Fibroblast of skin of abdomen (primary cell): ENCODE measurements at places on chromosomes 6 and 20.
A peak's percentile ranks its signal among the peaks of the same experiment; 100 is the strongest.

DNA sequence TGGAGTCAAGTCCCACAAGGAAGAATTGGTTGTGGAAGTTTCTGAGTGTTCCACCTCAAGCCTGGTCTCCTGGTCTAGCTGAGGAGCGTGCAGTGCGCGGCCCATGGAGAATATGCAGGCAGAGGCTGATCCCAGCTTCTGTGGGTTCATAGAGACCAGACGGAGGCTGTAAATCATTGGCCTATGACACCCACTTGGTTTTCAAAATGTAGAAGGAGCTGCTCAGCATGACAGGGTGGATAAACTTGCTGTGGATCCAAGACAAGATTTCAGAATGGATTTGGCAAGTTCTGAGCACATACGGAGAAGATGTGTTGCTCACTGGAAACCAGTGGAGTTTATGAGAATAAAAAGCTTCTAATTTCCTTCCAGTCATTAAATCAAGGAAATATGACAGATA is 744 bp downstream of the KIF25 start:
- DNase-seq = peak; percentile 79

DNA sequence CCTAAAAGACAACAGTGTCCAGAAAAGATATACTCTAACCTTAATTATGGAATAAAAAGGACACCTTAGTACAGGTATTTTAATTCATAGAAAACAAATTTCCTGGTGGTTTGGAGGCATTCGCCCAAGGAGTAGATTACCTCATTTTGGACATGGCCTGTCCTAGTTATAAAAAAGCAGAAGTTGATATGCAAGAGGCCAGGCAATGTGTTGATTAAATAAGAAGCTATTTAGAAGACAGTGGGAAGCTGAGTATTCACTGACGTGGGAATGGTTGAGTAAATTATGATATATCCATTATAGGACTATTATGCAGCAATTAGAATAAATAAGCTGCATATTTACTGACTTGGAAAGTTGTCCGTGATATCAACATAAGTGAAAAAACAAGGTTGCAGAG is 314.9 kb downstream of the ALDH8A1 start:
- DNase-seq = no peak

DNA sequence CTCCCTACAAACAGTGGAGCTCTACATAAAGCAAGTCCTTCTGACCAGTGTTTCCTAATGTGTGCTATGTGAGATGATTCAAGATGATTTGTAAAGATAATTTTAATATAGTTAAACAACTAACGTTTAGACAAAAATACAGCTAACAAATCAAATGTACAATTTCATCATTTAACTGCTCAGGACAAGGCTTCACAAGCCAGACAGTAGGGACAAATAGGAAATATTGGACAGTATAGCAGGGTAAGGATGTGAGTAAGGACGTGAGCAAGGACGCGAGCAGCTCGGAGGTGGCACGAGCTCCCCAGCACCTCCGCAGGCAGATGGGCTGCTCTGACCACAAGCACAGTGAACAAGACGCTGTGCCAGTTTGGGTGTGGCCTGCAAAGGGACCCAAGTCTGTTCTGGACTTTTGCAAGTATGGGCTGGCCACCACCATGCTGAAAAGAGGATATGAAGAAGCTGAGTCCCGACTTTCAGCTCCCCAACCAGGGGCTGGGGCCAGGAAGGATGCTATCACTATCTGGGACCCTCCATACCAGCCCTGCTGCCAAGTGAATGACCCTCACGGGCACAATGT is 14.5 kb downstream of the DIDO1 start:
- DNase-seq = no peak

DNA sequence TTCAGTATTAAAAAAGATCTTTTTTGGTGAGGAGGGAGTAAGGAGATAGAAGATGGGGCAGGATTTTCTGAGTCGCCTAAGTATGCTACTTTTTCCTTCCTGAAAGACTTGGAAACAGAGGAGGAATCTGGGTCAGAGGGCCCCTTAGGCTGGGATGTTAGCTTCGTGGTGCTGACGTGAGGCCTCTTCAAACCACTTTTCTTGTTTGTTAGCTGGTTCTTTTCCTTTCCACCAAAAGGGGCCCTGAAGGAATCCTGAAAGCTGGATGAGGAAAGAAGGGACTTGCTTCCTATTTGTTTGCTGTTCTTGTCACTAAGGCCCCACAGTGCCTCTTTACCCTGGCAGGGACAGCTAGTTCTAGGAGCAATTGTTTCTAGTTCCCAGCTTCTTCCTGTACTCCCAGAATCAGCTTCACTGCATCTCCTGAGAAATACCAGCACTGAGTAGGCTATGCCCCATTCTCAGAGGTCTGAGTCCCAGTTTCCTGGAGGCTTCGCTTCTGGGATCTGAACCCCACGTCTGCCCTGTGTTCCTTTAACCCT is 2.2 kb upstream of the IL20RA start:
- no peak for DNase-seq

DNA sequence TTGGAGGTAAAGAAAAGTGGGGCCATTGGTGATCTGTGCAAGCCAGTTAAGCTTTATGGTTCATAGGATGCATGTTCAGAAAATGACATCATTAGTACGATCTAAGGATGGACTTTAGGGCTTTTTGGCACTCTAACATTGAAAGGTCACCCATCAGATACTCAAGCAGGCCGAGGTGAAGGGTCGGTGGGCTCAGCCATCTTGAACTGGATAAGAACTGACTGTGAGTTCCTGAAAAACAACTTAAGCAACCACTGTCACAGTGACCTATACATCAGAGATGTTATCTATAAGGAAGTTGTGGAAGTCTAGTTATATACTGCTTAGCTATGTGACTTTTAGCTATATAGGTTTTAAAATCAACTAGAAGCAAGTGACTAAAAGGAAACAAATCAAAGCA is 13.0 kb upstream of the ITCH start:
- no peak for DNase-seq

- DNase-seq = no peak
Measured at GRCh38 chr20:59571151-59571550, 33.2 kb upstream of the PHACTR3 start.
